ENCODE measurements at places on chromosomes 1 and 21. TPM values are rescaled to one million over a fixed set of nuclear protein-coding genes. Genes with fewer than 3 reads are reported as not detected.

C1orf185 gene
- total RNA-seq, result not detected

TAS1R1 gene
- total RNA-seq, result not detected

- peak; percentile 62 for DNase-seq
- H3K4me1 ChIP-seq, result peaks cover 11% of the 10 kb centered on the region
- H3K4me3 ChIP-seq, result peak overlapping the region; percentile 30
- H3K27me3 ChIP-seq, result no peaks in the 10 kb centered on the region
Measured at GRCh38 chr1:36322786-36323635, 434 bp downstream of the EVA1B start.

DNA sequence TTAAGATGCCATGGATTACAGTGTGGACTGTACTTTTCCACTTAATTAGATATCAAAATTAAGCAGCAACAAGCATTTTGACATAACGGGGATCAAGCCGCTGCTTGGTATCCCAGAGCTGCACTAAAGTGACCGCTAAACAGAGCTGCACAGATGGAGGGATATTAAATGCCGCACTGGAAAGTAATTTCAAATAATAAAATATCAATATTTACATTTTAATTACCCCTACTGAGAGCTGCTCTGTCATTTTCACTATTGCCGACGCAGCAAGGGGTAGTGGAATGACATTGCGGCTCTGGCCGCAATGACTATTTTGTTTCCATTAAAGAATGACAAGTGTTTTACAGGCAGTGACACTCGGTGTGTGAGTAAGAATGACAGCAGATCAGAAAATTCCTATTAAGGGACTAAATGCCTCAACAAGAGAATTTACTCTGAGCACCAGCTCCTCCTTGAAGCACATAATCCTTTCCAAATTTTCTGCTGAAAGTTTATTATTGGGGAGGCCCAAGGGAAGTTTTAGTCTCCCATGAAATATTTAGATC is 109.1 kb upstream of the USH2A start:
- DNase-seq, result no peak
- no peaks in the 10 kb centered on the region for H3K27me3 ChIP-seq
- H3K36me3 ChIP-seq, result no peaks in the 10 kb centered on the region
